Mesenteric fat pad (tissue), 1 donor: ENCODE measurements at places on chromosomes 1 and 21. TPM values are rescaled to one million over a fixed set of nuclear protein-coding genes. Genes with fewer than 3 reads are reported as not detected.

SMCP gene
- total RNA-seq, result not detected

SPRR2E gene
- total RNA-seq, result not detected

MTMR11 gene
- total RNA-seq, result 2.2 TPM

TRAF3IP3 gene
- 3.7 TPM for total RNA-seq

PGD gene
- total RNA-seq, result 434 TPM

- no peak for DNase-seq
These were observed 217.2 kb upstream of the IRF2BP2 start for GRCh38 chr1:234827181-234827580.

GRCh38 chr1:227762231-227762911 lies 27.1 kb downstream of the SNAP47 start:
- peak; percentile 95 for DNase-seq

GRCh38 chr1:174637487-174637886 lies 189.7 kb downstream of the GPR52 start:
- DNase-seq, result no peak

- no peak for DNase-seq
These were observed 18.7 kb upstream of the RERE start for GRCh38 chr1:8835941-8836643.

DNA sequence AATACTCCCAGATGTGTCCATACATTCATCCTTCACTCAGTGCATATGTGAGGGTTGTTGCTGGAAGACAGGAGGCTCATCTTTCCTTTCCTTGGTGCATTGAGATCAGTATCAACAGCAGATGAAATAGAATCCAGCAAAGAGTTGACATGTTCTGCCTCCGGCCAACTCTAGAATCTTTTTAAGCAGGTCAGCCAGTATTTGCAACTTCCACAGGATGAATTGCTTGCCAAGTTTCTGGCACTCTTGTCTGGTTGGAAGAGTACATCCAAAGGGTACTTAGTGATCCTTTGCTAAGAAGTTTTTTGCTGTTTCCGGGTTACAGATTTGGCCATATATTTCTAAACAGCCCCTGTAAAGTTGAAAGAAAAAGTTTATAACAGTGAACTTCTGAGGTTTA lies 21.1 kb downstream of the SYNC start:
- DNase-seq, result no peak

DNA sequence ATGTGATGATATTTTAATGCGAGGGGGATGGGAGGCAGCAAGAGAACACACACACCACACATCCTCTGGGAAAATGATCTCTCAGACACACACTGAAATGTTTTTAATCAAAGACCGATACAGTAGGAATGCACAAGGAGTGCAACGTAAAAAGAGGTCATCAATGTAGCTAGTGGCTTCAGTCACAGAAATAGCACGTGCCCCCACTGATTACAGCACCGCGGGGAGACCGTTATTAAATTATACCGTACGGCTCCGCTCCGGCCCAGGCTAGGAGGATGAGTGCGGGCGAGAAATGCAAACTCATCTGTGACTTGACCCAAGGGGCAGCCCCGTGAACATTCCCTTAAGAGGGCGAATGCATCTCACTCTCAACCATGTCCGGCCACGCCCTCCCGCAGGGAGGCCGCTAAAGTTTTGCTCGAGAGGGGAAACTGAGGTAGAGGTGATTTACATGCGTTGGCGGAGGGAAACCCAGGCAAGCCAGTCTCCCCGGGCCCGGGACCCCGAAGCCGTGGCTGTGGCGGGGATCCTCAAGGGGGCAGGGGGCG lies 552 bp downstream of the UBR4 start:
- DNase-seq, result no peak

GRCh38 chr21:40118527-40118926 lies 251.3 kb downstream of the PCP4 start:
- no peak for DNase-seq

DNA sequence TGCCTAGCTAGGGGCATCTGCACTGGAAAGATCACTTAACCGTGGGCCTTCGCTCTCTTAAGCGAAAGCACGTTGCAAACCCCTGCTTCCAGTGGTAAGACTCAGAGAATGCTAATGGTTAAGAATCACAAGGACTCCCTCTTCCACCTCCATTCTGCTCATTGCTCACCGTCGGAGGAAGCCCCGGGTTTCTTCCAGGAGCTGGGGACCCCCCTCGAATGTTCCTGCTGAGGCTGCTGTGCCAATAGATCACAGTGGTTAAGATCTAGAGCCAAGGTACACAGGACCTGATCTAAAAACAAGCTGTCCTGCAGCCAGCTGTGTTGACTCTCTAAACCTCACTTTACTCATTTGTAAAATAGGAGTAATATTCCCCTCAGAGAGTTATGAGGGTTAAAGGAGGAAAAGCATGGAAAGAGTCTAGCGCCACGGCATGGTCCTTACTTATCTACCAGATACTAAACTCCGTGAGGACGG lies 765 bp downstream of the VAMP3 start:
- DNase-seq, result no peak

DNA sequence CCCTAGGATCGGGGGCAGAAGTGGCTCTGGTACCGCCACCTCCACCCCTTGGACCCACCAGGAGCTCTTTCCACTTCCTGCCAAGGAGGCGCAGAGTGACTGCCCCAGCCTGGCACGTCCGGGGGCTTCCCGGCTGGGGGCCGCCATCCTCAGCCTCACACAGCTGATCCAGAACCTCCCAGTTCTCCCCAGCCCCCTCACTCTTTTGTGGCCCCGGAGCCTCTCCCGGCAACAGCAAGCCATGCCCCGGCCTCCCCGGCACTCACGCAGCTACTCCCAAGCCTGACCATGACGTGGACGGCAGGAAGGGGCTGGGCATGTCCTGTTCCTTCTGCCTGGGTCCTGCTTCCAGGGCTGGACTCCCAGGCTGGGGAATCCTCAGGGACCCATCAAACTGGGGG lies 17.1 kb downstream of the TP73 start:
- DNase-seq, result peak; percentile 81

- no peak for DNase-seq
These were observed 81.1 kb downstream of the TENT5C start for GRCh38 chr1:117686907-117687306.

- no peak for DNase-seq
These were observed 91.0 kb upstream of the KCNA3 start for GRCh38 chr1:110765640-110766335.

DNA sequence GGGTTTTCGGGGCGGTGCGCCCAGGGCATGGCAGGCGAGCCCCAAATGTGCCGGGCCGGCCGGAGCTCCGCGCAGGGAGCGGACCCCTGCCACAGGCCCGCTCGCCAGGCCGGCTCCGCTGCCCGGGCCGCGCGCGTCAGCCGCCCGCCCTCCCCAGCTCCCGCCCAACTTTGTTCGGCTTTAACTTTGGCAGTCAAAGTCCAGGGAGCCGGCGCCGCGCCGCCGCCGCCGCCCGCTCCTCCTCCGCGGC lies 488 bp downstream of the SLC35D1 start:
- peak; percentile 92 for DNase-seq

DNA sequence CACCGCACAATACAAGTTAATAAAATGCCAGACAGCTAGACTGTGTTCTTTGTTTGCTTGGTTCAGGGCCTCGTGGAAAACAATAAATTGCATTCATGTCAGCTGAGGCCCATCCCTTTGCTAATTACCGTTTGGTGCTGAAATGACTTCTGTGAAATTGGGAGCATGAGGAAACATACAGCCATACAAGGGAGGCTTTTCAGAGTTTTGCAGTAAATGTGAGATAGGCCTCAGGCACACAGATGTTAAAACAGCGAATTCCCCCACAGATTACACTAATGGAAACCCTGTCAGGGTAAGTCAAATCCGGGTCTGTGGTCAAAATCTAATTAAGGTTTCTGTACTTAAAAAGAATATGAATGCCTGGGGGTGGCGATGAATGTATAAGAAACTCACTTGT lies 173.5 kb upstream of the LMO4 start:
- no peak for DNase-seq
